Liver (tissue), 10 donors: ENCODE measurements at places on chromosomes 16 and 17. TPM values are rescaled to one million over a fixed set of nuclear protein-coding genes. Genes with fewer than 3 reads are reported as not detected.

GRCh38 chr16:74608944-74609343 is 2.0 kb upstream of the GLG1 start:
- no peak for DNase-seq

- DNase-seq: no peak
Observed at GRCh38 chr17:49468811-49469385, 26.2 kb upstream of the NGFR start.

DNA sequence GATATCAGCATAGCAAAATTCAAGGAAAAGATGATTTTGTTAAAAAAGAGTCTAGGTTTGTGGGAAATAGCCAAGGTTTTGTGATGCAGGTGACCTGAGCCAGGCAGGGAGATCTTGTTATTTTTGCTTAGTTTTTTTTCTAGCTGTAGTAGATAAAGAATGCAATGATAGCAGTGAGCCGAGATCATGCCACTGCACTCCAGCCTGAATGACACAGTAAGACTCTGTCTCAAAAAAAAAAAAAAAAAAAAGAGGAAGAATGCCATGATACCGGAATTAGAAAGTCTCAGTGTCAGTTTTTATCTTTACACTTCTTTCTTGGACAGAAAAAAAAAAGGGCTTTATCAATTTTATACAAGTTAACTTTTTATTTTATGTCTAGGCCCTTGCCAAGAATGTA is 27.5 kb downstream of the TMEM238L start:
- DNase-seq: no peak

- no peak for DNase-seq
Observed at GRCh38 chr16:590188-590814, 435 bp downstream of the RAB40C start.

GRCh38 chr16:60818465-60818864 is 1217.8 kb downstream of the CDH8 start:
- no peak for DNase-seq

- no peak for DNase-seq
Observed at GRCh38 chr16:71376465-71377157, 18.1 kb downstream of the CALB2 start.

DNA sequence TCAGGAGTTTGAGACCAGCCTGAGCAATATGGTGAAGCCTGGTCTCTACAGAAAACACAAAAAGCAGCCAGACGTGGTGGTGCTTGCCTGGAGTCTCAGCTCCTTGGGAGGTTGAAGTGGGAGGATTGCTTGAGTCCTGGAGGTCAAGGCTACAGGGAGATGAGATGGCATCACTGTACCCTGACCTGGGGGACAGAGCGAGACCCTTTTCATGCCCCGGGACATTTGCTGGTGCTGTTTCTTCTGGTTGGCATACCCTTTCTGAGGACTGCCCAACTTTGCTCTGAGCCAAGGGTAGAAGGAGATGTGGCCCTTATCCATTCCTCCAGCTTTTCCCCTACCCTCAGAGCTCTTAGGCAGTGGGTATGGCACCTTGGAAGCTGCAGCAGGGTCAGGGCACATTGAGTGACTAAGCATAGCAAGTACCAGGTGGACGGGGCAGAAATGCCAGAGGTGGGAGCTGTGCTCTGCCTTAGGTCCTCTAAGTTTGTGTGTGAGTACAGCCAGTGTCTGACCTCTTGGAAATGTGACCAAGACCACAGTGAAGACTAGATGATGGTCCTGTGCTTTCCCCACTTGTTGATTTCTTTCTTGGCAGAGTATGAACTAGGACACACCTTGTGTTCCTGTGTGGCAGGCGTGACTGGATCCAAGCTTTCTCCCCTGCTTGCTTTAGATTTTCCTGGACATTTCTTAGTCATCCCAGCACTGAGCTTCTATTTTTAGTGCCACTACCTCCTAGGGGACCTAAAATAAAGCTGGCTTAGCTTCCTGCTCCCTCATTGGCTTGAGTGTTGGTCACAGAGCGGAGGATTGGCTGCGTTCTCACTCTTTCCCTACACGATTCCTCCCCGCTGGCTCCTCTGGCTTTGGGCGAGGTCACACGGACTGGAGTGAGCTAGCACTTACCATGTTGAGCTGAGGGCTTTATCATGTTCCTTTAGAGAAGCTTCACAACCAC is 9.9 kb upstream of the EDC4 start:
- DNase-seq: no peak

- DNase-seq: no peak
Observed at GRCh38 chr17:63688396-63689020, 11.4 kb downstream of the LIMD2 start.

GRCh38 chr16:19507867-19508266 is 14.0 kb downstream of the GDE1 start:
- no peak for DNase-seq

DNA sequence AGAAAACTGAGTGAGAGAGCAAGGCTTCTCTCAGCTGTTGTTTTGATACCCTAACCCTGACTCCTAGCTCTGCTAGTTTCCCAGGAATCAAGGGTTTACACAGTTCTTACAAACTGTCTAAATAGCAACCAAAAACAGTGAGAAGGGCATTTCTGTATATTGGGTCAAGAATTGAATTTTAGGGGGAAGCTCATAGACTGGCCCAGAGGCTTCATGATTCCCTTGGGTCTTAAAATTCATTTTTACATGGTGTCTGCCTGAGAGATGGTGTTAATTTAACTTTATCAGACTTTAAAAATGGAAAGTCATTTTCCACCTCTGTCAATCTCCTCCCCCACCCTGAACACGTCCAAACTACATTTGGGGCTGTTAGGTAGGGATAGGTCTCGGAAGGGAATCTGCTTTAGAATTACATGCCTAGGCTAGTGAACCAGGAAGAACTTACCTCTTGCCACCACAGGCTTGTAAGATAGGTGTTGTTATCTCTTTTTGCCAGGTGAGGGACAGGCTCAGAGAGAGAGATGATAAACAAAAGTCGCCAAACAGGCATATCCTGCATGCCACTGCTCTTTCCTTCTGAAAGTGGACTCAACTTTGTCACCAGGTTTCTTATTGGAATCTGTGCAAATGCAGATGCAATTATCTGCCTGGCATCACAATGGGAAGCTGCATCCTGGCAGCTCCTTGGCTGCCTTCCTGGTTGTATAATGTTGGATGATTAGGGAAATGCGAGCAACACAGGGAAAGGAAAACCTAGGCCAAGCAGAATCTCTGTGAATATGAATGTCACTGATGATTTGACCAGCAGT is 3.1 kb downstream of the PHAF1 start:
- no peak for DNase-seq

GRCh38 chr16:80684136-80684765 is 120.1 kb downstream of the CDYL2 start:
- DNase-seq: no peak

GRCh38 chr17:15941781-15942180 is 3.1 kb upstream of the ADORA2B start:
- no peak for DNase-seq

GRCh38 chr16:11824362-11824761 is 27.0 kb downstream of the RSL1D1 start:
- no peak for DNase-seq

- no peak for DNase-seq
Observed at GRCh38 chr16:10668322-10669045, 26.2 kb downstream of the TEKT5 start.

DNA sequence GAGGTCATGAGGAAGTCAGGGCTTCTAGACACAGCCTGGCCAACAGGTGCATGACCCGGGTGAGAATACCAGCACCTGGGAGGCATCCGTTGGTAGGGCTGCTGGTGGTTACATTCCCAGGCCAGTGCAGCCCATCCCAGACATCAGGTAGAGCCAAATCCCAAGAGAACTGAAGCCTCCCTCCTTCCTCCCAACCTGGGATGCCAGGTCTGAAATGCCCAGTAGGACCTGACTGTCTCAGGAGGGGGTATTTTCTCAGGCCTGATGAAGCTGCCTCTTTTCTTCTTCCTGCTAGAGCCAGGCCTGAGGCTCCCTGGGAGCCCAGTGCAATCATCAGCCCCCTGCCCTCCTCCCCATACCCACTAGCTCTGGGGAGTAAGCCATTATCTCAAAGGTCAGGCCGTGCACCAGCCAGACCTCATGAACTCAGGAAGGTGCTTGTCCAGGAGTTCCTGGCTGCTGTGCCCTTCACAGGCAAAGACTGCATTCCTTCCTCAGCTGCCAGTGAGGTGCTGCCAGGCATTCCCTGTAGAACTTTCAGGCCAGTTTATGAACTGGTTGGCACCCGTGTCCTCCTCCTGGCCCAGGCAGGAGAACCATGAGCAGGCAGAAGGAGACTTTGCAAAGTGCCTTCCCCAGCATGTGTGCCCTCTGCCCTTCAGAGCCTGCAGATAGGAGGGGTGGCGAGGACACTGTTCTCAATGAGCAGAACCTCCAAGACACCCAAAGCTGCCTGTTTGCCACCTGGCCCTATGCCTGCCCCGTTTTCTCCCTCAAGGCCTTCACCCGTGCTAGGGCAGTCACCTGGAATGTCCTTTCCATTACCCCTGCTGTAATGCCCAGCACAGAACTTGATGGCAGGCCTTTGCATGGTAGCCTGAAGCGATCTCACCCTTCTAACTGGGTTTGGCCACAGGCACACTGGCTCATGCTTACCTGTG is 7.6 kb downstream of the TBX2 start:
- no peak for DNase-seq

Gene ZKSCAN2
- 0.47 TPM for polyA plus RNA-seq

Gene PPY
- not detected for polyA plus RNA-seq

Gene KRT36
- polyA plus RNA-seq: not detected

Gene CAPNS2
- not detected for polyA plus RNA-seq

Gene VPS35
- 10.5 TPM for polyA plus RNA-seq

Gene DOC2B
- 0.08 TPM for polyA plus RNA-seq

Gene C16orf78
- not detected for polyA plus RNA-seq

Gene TEKT5
- not detected for polyA plus RNA-seq

Gene HS3ST3A1
- 0.40 TPM for polyA plus RNA-seq
